ENCODE measurements at places on chromosomes 5 and 9.

DNA sequence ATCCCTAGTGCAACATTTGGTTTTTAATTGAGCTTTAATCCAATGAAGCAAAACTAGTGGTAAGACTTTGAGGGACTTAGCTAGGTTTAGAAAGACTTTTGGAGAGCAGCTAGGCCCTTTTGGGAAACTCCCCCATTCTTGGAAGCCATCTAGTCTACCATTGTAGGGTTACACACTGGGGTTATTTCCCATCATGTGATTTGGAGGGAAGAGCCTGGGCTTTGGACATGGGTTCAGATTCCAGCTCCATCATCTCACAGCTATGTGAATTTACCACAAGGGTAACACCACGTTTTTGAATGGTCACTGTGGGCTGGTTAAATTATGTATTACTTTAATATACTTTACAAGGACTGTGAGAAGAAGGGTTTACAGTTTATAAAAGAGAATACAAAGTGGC, 18.3 kb upstream of the TNFSF15 start:
- H3K36me3 ChIP-seq, result no peaks in the 10 kb centered on the region
- H3K4me3 ChIP-seq, result no peak overlapping the region
- peaks cover 3% of the 10 kb centered on the region for H3K27me3 ChIP-seq

DNA sequence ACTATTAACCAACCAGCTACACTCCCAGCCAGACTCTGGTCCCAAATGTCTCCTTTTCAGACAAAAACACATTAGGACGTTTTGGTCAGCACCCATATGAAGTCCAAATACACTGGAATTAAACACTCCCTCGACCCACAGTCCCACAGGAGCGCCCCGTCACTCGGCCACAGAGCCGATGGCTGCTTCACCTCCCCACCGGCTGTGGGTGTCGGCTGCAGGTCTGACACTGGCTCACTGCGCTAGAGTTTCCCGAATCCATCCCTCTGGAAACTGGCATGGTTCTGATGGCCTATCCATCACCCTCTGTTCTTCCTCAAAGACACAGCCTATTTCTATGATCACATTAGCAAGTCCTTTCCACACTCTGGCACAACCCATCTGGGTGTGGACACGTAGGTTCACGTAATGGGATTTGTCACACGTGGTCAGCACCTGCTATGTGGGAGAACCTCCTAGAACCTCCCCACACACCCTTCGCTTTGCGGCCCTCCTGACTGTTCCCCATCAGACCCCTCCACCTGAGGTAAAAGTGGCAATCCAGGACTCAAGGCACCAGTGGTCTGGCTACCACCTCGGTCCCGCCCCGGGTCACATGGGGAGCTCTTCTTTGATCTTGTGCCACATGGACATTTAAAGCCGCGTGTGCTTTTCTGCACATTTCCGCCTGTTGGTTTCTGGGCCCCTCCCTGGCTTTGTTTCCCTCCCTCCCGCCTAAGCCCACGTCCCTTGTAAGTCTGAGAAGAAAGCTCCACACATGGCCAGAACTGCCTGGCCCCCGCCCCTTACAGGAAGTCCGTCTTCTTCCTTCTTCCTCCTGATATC, 131.1 kb upstream of the PHYKPL start:
- no peak overlapping the region for H3K27ac ChIP-seq
- H3K4me3 ChIP-seq, result no peak overlapping the region
- no peaks in the 10 kb centered on the region for H3K4me1 ChIP-seq
- H3K36me3 ChIP-seq, result no peaks in the 10 kb centered on the region
- H3K27me3 ChIP-seq, result peaks cover 3% of the 10 kb centered on the region

DNA sequence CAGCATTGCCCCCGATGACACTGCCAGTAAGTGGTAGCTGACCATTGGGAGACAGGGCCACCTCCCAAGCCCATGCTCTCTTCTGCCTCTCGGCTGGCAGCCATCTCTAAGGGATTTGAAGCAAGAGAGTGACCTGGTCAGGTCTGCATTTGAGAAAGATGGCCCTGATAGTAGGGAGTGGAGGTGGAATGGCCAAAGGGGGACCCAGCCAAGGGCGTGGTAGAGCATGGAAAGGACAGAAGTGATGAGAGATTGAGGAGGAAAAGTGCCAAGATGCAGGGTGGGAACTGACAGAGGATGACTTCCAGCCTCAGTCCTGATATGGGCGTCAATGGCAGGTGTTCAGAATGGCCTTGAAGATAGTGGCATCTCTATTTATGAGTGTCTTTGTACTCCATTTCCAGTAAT, 9.0 kb downstream of the ABL1 start:
- DNase-seq, result no peak
- H3K36me3 ChIP-seq, result no peaks in the 10 kb centered on the region
- no peak overlapping the region for H3K27ac ChIP-seq

DNA sequence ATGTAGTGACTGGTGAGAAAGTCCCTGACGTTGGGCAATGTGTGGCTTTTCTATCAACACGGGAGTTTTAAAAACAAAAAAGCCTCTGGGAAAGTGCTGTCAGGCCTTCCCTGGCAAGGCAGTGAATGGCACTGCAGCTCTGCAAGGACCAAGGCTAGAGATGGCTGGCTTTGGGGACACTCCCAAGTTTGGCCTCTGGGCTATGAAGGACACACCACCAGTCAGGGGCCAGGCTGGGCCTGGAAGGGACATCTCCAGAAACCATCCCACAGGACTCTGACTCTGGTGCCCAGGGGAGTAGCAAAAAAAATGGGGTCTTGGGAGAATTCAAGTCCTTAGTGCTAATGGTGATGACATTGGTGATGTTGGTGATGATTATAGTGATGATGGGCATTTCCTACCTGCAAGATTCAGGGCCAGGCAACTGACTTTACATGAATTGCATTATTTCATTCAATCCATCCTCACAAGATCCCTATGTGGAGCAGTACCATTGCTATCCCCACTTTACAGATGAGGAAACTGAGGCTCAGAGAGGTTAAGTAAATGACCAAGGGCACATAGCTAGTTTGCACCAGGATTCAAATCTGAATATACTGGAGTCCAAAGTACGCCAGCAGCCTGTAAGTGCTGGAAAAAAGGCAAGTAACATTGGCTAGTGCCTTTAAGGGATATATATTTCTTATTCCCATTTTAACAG, 2.6 kb upstream of the PPARGC1B start:
- H3K27ac ChIP-seq, result no peak overlapping the region
- H3K27me3 ChIP-seq, result no peaks in the 10 kb centered on the region
- H3K4me1 ChIP-seq, result no peaks in the 10 kb centered on the region
- H3K4me3 ChIP-seq, result no peak overlapping the region
- H3K36me3 ChIP-seq, result no peaks in the 10 kb centered on the region

GRCh38 chr9:78542491-78543181, 245.7 kb downstream of the PSAT1 start:
- H3K4me3 ChIP-seq, result no peak overlapping the region
- H3K27ac ChIP-seq, result no peak overlapping the region
- H3K4me1 ChIP-seq, result peaks cover 5% of the 10 kb centered on the region
- DNase-seq, result no peak
- no peaks in the 10 kb centered on the region for H3K36me3 ChIP-seq

DNA sequence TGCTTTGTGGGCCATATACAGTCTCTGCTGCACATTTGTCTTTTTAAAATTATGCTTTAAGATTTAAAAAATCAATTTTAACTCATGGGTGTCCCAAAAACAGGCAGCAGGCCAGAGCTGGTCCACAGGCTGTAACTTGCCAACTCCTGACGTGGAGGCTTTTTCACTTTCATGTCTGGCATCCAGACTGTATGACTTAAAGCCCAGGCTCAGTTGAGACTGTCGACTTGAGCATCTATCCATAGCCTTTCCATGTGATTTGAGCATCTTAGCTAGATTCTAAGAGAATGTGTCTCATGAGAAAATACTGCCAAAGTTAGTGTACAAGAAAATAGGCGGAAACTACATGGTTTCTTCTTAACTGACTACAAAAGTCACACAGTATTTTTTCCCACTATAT, 559.0 kb upstream of the TUSC1 start:
- no peak overlapping the region for H3K4me3 ChIP-seq
- no peaks in the 10 kb centered on the region for H3K4me1 ChIP-seq
- H3K27ac ChIP-seq, result no peak overlapping the region
- H3K36me3 ChIP-seq, result no peaks in the 10 kb centered on the region

- H3K27me3 ChIP-seq, result no peaks in the 10 kb centered on the region
- no peaks in the 10 kb centered on the region for H3K36me3 ChIP-seq
- H3K4me3 ChIP-seq, result no peak overlapping the region
Observed at GRCh38 chr5:28808967-28809810, 1770.8 kb upstream of the CDH9 start.

DNA sequence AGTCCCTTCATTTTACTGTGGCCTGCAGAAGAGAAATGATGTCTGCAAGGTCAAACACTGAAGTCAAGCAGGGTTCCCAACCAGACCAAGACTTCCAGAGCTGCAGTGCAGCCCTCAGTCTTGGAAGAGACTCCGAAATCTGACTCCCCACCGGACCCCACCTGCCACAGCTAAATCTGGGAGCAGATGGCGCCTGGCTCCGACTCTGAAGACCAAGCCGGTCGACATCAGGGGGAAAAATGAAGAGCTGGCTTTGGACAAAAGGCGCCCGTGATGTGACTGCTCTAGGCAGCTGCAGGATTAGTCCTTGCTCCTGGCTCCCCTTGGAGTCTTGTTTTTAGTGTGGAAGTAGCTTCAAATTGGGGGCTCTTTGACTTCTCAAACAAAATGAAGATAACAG, 72.4 kb upstream of the ZNF622 start:
- peak overlapping the region; percentile 37 for H3K27ac ChIP-seq
- H3K4me1 ChIP-seq, result peaks cover 14% of the 10 kb centered on the region
- no peak overlapping the region for H3K4me3 ChIP-seq
- H3K27me3 ChIP-seq, result no peaks in the 10 kb centered on the region
- H3K36me3 ChIP-seq, result no peaks in the 10 kb centered on the region

GRCh38 chr9:76289042-76289441, 105.2 kb downstream of the RFK start:
- no peak for DNase-seq
- H3K4me3 ChIP-seq, result no peak overlapping the region
- H3K4me1 ChIP-seq, result no peaks in the 10 kb centered on the region
- peaks cover 12% of the 10 kb centered on the region for H3K27me3 ChIP-seq
- no peaks in the 10 kb centered on the region for H3K36me3 ChIP-seq

GRCh38 chr5:144779368-144779767, 608.7 kb downstream of the KCTD16 start:
- no peak overlapping the region for H3K27ac ChIP-seq
- H3K27me3 ChIP-seq, result no peaks in the 10 kb centered on the region
- DNase-seq, result no peak
- H3K4me1 ChIP-seq, result no peaks in the 10 kb centered on the region
- no peak overlapping the region for H3K4me3 ChIP-seq
- H3K36me3 ChIP-seq, result no peaks in the 10 kb centered on the region

DNA sequence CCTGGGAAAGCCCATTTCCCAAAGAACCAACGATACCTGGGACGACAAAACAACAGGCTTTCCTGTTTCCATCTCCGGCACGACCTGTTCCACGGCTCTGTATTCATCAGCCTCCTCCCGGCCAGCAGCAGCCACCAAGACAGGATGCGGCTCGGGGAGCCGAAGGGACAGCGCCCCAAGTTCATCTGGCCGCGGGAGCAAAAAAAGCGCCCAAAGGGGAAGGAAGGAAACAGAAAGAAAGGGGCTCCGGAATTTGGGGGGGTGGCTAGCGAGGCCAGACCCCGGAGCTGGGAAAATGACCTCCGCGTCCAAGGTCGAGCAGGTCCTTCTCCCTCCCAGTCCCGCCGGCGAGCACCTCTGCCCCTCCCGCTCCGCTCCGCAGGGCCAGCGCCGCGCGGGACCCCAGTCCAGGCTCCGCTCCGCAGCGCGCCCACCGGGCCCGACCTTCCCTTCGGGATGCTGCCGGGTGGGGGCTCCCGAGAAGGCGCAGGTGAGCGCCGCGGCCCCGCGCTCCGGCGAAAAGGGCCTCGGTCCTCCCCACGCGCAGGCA, 608 bp downstream of the ELOVL7 start:
- no peaks in the 10 kb centered on the region for H3K36me3 ChIP-seq
- H3K27me3 ChIP-seq, result peaks cover 9% of the 10 kb centered on the region
- H3K27ac ChIP-seq, result no peak overlapping the region
- H3K4me1 ChIP-seq, result no peaks in the 10 kb centered on the region
- H3K4me3 ChIP-seq, result peak overlapping the region; percentile 69

- H3K4me1 ChIP-seq, result peaks cover 28% of the 10 kb centered on the region
- no peaks in the 10 kb centered on the region for H3K36me3 ChIP-seq
- H3K27ac ChIP-seq, result peak overlapping the region; percentile 13
- H3K27me3 ChIP-seq, result no peaks in the 10 kb centered on the region
Observed at GRCh38 chr5:74017786-74018211, 391.8 kb downstream of the ARHGEF28 start.

DNA sequence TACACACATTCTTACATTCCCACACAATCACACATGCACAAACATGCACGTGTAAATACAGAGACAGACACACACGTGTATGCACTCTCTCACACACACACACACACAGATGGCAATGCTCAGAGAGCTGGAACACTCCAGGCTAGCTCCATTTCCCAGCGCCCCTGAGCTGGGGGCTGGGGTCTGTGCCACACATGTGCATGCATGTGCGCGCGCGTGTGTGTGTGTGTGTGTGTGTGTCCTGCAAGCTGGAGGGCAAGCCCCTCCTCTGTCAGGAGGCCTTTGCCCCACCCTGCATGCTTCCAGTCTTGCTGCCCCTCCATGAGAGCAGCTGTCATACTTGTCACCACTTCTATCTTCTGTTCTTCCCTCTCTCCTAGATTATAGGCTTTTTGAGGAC, 16.6 kb upstream of the S1PR3 start:
- no peaks in the 10 kb centered on the region for H3K36me3 ChIP-seq
- no peak overlapping the region for H3K27ac ChIP-seq
- H3K4me1 ChIP-seq, result no peaks in the 10 kb centered on the region
- no peak for DNase-seq
- H3K27me3 ChIP-seq, result peaks cover 3% of the 10 kb centered on the region
- no peak overlapping the region for H3K4me3 ChIP-seq

- peaks cover 7% of the 10 kb centered on the region for H3K4me1 ChIP-seq
- H3K36me3 ChIP-seq, result no peaks in the 10 kb centered on the region
- H3K27ac ChIP-seq, result no peak overlapping the region
- no peak for DNase-seq
- H3K4me3 ChIP-seq, result no peak overlapping the region
Observed at GRCh38 chr5:174559141-174559540, 165.2 kb upstream of the MSX2 start.

DNA sequence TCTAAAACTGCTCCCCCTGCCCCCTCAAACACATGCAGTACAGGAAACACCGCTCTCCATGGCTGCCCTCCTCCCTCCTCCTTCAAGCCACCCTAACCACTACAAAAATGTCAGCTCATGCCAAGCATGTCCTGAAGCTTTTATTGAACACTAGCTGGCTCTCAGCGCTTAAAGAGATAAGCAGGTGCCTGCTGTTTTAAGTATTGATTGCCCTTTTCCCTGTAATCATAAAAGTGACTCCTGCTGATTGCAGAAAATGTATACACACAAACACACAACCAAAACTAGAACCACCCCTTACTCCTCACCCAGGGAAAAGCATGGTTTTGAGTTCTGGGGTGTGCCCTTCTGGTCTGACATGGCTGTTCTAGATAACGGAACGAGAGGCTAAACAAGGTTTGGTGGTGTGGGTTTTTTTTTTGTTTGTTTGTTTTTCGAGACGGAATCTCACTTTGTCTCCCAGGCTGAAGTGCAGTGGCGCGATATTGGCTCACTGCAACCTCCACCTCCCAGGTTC, 3.7 kb upstream of the UCK1 start:
- no peaks in the 10 kb centered on the region for H3K27me3 ChIP-seq
- no peaks in the 10 kb centered on the region for H3K4me1 ChIP-seq
- DNase-seq, result no peak
- no peak overlapping the region for H3K27ac ChIP-seq
- no peak overlapping the region for H3K4me3 ChIP-seq

GRCh38 chr9:83972286-83972685, 7.7 kb downstream of the HNRNPK start:
- no peaks in the 10 kb centered on the region for H3K27me3 ChIP-seq
- peaks cover 96% of the 10 kb centered on the region for H3K36me3 ChIP-seq
- no peak overlapping the region for H3K4me3 ChIP-seq
- no peak for DNase-seq

- no peaks in the 10 kb centered on the region for H3K27me3 ChIP-seq
- H3K4me3 ChIP-seq, result no peak overlapping the region
- DNase-seq, result no peak
- no peaks in the 10 kb centered on the region for H3K36me3 ChIP-seq
Observed at GRCh38 chr5:16321284-16321683, 141.7 kb upstream of the MARCHF11 start.
